ENCODE measurements at places on chromosomes 4 and X.

- peak; percentile 12 for DNase-seq
These were observed 18.8 kb upstream of the MXD4 start for GRCh38 chr4:2280531-2281300.

DNA sequence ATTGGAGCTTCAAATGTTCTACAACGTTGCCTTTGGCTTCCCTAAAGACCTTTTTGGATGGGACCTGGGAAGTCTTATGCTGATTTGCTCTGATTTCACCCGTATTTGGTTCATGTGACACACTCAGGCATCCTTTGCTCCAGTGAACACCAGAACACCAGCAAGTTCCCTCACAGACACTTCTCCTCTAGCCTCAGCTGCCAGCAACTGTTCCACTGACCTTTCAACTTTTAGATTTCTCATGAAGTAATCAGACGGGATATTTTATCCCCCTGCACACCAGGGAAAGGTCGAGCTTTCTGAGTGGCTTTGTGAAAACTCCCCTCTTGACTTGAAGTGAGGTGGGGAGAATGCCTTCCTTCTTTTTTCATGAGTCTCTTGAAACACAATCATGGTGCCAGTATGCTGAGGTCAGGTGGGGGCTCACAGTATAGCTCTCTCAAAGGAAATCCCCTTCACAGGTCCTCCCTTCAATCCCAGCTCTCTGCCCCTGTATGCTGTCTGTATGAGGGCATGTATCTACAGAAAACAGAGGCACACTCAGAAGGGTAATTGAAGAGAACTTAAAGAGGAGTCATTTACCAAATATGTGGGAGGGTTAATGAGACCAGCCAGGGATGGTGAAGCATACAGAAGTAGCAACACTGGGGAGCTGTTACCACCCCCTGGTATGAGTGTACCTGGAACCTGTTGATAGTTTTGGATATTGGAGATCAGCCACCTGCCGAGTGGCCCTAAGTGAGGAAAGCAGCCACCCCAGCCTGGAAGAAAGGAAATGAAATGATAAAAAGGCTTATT lies 62.7 kb downstream of the FGFBP1 start:
- DNase-seq, result no peak

GRCh38 chrX:109813236-109813635 lies 80.2 kb upstream of the ACSL4 start:
- no peak for DNase-seq

DNA sequence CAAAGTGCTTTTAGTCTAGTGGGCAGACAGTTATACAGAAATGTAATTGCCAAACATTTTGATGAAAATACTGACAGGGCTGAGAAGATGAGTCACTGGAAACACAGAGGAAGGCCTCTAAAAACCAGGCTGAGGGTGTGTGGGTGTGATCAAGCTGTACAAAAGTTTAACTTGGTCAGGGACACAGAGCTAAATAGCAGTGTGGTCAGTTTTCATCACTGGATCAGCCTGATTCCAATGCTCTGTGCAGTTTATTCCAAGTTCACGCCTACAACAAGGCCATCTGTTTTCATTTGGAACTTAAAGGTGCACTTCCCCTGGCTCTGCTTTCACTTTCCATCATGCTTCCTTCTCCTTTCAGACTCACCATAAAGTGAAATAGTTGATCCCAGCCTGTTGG lies 10.6 kb downstream of the CENPVL3 start:
- DNase-seq, result peak; percentile 22

DNA sequence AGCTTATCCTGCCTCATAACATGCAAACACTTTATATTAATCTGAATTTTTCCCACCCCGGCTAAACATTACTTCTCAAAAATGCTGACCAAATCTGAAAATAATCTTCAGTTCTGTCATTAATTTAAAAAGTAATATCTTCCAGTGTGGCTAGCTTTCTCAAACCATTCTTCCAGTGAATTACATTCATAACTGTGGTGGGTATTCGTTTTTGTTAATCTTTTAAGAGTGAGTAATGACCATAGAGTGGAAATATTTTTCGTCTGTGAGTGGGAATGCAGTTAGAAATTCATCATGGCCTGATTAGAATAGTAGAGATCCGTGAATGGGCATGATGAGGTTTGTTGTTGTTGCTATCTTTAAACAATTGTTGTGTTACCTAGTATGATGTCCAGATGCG lies 138.6 kb upstream of the SFRP2 start:
- no peak for DNase-seq

DNA sequence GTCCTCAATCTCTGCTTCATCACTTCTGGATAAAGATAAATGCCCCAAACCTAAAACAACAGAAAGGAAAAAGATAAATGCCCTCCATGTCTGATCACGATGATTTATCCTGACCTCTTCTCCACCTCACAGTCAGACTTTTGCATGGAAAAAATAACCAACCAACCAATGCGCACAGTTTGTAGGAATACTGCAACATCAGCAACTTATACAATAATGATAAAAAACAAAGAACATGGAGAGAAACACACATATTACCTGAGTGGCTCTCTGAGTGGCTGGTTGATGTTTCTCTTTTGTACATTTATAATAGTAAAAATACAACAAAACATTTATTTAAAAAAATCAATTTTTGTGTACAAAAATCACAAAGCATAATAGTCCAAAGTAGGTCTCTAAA lies 93.0 kb upstream of the PUDP start:
- DNase-seq, result no peak

DNA sequence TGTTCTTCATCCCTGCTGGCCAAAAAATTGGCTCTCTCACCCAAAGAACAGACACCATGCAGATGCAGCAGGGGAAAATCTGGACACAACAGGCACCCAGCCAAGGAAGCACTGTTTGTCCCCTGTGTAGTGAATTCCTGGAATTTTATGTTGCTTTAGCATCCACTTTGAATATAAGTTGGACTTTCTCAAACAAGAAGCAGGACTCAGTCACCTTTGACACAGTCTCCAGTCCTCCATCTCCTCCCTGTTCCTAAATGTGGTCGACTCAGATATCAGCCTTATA lies 11.8 kb downstream of the ZNF182 start:
- no peak for DNase-seq

DNA sequence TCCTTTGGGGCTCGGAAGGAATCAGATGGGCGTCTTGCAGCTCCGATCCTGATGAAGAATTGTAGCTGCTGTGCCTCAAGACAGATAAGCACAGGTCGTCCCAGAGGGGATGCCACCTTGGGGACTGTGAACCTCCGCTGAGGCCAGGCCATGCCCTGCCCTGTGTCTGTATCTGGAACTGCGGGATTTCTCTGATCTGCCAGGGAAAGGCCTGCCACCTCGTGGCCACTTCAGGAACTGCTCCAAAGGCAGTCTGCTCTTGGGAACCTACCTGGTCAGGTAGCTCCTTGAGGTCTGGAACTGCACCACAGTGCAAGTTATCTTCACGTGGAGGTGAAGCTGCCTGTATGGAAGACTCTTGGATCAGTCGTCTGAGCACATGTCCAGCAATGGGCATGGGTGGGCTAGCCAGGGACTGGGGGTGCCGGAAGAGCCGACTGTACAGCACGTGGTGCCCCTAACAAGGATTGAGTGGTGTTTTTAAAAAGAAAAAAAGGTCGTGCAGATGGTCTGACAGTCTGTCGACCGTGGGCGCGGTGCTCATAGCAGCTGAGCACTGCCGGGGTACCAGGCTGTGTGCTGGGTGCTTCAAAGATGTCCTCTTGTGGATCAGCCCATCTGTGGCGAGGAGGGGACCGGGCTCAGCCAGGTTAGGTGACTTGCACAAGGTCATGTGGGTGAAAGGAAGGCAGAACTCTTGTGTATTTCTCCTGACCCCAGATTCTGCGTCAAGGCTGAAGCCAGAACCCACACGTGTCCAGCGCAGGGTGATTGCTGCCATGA lies 3.1 kb upstream of the GRPEL1 start:
- peak; percentile 85 for DNase-seq

DNA sequence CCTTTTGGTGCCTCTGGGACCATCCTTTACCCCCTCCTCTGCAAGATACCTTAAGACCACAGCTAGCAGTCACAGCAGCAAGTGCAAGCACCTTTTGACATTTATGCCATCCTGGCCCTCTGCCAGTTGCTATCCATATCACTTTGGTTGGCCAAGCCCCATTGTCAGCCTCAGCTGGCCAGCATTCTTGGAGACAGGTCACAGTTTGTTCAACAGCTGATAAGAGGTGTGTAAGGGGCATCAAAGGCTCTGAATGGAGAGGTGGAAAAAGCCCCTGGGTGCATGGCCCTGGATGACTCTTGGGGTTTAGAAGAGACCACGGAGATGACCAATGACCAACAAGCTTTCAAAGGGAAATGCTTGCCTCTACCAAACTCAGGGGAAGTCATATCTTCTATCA lies 133.6 kb upstream of the MAMLD1 start:
- DNase-seq, result no peak

GRCh38 chr4:7815562-7815961 lies 124.1 kb downstream of the AFAP1 start:
- no peak for DNase-seq

DNA sequence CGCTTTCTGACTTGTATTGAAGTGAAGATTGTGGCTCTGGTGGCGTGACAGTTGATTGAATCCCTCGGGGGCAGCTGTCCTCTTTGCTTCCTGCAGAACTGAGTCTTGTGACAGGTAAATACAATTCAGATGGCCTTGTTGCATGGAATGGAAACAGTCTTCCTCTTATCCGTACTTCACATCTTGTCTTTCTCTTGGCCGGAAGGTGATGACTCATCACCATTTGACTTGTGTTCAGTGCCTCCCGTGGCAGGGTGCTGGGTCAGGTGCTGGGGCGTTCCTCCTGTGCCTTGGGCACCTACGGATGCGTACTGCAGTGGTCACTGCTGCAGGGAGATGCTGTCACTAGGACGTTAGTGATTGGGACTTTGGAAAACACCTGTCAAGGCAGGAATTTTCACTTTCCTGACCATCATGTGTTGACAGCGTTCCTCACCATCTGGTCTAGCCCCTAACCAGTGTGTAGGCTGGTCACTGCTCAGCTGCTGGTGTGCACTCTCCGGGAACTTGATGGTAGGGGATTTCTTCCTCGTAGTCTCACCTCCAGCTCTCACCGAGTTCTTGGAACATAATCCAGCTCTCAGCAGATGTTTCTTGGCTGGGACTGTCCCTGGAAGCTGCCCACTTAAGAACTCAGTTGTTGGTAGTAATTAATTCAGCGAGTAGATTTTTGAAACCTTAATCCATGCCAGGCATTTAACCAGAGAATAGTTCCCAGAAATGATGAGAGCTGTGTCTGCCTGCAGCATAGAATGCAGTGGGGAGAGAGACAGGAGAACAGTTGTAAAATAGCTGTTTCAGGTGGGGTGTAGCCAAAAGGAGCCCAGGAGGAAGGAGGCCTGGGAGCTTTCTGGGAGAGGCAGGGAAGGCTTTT lies 7.2 kb downstream of the TBC1D14 start:
- peak; percentile 58 for DNase-seq

DNA sequence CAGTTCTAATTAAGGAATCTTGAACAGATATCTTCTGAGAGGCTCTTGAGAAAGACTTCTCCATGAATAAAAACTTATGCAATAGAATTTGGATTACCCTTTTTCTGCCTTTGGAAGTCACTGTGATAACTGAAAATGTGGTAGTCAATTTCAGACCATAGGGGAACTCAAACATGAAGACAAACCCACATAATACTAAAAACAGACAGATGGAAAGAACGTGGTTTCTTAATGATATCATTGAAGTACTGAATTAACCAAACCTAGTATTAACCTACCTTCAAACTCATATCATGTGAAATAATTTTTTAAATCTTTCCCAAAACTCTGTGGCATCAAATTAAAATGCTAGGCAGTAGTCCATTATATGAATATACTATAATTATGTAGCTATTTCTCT lies 153.5 kb downstream of the CAMK2D start:
- no peak for DNase-seq

- DNase-seq, result no peak
These were observed 1.1 kb upstream of the LCORL start for GRCh38 chr4:18022572-18023050.

DNA sequence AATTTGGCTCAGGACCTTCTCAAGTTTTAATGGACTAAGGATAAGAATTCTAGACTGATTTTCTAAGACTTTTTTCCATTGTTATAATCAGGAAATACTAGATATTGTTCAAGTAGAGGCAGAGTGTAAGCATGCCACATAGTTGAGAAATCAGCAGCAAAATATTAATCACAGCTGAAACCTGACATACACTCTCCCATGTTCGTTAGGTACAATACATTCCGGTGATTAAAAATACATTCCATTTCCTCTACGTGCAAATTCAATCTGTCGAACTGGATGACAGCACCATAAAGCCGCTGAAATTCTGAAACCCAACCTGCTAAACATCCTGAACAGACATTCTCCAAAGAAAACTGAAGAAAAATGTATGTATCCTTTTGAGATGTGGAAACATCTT lies 587.6 kb upstream of the DIPK2B start:
- DNase-seq, result no peak

- DNase-seq, result no peak
These were observed 64.7 kb upstream of the PLAC8 start for GRCh38 chr4:83179205-83179604.

DNA sequence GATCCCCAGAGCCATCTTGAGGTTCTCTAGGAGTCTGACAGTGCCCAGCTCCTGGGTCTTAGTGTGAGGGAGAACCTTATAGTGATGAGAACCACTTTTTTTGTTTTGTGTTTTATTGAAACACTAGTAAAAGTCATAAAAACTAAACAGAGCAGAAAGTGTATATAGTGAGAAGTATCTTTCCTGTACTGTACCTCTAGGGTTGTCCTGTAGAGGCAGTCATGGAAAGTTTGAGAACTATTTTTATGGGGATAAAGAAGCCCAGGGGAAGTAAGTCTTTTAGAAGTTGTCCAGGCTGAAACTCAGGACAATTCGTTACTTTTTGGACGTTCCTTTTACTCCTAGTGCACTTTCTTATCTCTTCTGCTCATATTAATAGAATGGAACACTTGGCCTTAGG lies 40.9 kb downstream of the ADH5 start:
- DNase-seq, result no peak

DNA sequence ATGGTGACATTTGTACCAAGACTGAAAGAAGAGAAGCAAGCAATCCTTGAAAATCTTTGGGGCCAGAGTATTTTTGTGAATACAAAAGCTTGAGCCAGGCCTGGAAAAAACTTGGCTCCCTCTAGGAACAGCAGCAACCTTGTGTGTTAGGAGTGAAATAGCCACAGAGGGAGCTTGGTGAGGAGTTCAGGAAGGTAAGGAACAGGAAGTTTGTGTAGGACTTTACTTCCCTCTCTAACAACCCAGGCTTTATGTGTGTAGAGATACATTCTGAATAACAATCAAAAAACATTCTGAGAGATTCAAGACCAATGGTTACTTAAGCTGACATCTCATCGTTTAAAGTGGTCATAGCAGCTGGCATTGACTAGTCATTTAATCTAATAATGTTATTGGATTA lies 668.5 kb downstream of the PCDH18 start:
- no peak for DNase-seq

GRCh38 chrX:71667328-71668247 lies at the start of gene LOC101059915:
Gene LOC101059915 (plus strand): TSS chrX:71667546.
- DNase-seq, result no peak

All from suppressor macrophage treated with lipopolysaccharide for 1 hour (primary cell).